ENCODE measurements at places on chromosomes 1 and 21.

- DNase-seq, result peak; percentile 39
Measured at GRCh38 chr1:45769261-45769932, 18.9 kb upstream of the IPP start.

DNA sequence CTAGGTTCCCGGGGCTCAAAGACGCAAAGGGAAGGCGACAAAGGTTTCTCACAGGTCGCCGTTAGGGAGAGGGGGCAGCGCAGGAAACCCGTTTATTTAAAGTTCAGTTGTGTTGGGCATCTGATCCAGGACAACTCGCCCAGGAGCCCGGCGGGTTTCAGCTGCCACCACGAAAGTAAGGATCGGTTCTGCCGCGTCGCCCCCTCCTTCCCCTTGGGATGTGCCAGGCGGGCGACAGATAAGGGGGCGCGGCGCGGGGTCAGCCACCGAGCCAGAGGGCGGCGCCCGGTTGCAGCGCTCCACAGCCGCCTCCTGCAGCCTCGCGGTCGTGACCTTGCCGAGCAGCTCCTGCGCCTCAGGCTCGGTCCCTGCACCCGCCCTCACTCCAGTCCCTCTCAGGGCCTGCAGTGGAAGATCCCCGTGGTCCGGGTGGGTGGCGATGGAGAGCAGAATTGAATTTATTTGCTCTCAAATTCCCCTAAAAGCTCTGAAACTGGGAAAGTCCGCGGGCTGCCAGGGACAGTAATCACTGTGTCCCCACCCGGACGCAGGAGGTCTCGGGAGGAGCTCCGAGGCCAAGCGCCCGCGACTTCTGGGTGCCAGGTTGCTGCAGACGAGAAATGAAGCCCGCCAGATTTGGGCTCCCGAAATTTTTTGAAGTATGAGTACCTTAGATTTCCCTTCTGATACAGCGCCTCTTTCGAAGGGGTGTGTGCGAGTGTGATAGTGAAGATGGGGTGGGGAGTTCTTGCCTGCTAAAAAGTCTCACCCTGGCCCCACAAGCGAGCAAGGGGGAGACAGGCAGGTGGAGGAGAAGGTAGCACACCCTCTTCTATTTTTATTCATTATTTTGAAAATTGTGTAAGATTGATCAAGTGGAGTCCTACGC, 28.4 kb upstream of the NFIA start:
- peak; percentile 73 for DNase-seq

- DNase-seq, result peak; percentile 45
Measured at GRCh38 chr1:113734357-113735055, 24.8 kb downstream of the PHTF1 start.

GRCh38 chr1:212482637-212483441, 50.1 kb downstream of the NENF start:
- DNase-seq, result no peak

GRCh38 chr1:70288166-70288565, 66.4 kb downstream of the ANKRD13C start:
- DNase-seq, result no peak

DNA sequence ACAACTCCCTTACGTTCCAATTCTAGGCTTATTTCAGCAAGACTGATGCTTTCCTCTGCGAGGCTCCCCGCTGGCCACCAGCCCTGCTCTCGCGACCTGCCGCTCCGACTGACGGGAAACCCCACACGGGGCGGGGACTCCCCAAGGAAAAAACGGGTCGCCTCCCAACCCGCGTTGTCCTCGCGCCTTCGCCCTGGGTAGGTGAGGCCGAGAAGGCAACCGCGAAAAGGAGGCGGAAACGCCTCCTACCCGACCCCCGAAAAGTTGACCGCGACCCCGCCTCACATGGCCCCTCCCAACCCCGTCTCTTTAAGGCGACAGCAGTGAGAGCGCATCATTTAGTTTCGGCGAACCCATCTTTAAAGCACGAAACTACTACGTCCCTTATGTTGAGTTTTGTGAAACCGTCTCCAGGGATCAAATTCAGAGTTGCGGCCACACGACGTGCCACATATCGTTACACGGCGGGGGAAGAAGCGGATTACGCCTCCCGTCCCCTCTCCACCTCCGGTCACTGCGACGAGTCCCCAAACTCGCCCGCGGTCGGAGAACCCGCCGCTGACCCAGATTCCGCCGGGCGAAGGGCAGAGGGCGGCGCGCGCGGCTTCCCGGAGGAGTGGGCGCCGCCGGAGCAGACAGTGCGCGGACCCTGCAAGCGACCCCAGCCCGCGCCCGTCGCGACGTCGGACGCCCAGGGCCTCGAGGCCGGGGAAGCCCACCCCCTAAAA, 1.2 kb downstream of the ANP32E start:
- DNase-seq, result peak; percentile 90

- no peak for DNase-seq
Measured at GRCh38 chr1:180762796-180763195, 131.0 kb downstream of the XPR1 start.

DNA sequence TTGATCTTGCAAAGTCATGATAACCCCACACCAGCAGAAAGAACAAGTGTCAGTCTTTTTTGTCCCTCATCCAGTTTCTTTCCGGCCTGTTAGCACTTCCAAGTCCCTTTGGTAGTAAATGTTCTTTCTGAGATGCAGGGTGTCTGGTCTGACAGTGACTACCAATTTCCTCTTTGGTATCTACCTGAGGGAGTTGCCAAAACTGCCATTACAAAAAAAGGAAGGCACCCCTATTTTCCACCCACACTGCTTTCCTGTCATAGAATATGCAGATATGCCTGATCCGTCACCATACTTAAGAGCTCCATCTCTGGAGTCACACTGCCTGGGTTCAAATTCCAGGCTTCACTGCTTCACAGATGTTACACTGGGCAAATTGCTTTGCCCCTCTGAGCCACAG, 72.4 kb downstream of the ZNF281 start:
- DNase-seq, result no peak

GRCh38 chr1:81542196-81542595, 258.5 kb upstream of the ADGRL2 start:
- no peak for DNase-seq

DNA sequence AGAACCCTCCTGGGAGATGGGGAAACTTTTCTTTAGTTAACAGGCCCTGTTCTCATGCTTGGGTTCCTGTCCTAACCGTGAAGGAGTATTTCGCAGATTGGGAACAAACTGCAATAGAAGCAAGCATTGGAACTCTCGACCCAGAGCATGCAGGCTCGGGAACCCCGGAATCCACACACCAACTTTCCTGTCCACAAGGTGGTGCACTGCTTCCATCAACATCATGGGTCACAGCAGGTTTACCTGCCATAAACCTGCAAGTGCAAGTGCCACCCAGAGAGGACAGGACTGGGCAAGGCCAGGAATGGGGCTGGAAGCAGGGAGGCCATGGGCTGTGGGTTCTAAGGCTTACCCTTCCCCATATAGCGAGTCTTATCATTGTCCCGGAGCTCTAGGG, 6.9 kb downstream of the ENO1 start:
- DNase-seq, result no peak

- DNase-seq, result no peak
Measured at GRCh38 chr1:56921479-56921878, 44.3 kb downstream of the C8B start.

GRCh38 chr1:94768036-94768435, 52.1 kb upstream of the SLC44A3 start:
- DNase-seq, result no peak

DNA sequence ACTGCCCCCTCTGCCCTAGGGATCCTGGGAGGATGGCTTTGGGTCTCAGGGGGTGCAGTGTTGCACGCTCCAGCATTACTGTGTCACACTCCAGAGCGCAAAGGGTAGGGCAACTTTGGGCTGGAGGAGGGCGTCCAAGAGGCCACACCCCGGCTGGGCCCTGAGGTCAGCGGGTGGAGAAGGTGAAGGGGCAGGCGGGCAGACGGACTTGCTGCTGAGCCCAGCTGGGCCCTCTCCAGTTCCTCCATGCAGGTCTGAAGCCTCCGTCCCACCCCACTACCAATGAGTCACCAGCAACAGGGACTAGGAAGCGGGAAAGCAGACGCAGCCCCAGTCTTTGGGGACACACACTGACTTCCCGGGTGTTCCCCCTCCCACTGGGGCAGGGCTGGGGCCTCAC, 116.0 kb downstream of the CASZ1 start:
- DNase-seq, result no peak
